Stimulated activated CD8-positive, alpha-beta memory T cell treated with anti-CD3 and anti-CD28 coated beads, Interleukin-7, amount 100 ng/mL, for 1 hour (primary cell): ENCODE measurements at places on chromosomes 11 and 22.

DNA sequence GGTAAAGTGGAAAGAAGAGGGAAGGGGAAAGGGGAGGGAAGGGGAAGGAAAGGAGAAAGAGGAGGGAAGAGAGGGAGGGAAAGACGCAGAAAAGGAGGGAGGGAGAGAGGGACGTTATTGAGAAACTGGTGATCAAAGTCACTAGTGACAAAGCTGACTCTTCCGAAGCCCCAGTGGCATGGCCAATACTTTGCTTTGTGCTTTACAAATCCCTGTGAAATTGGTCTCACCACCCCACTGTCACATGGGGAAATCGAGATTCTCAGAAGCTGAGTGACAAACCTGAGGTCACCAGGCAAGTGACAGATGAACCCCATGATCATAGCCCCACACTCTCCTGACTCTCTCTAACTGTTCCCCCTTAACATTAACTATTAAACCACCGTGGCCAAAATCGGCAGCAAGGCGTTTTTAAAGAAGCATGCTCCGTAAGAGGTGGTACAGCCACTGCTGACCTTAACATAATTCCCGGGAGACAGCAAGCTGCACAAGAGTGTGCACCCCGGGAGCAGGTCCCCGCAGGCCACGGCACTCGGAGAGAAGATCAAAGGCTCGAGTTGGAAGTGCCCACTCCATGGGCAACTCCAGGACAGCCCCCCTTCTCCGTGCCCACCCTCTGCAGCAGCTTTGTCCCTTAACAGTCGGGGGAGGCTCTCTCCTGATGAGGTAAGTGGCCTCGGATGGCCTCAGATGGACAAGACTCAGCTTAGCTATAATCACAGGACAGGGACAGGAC, 34.8 kb downstream of the CELSR1 start:
- DNase-seq: no peak

- DNase-seq: no peak
These were observed 203.1 kb downstream of the TENM4 start for GRCh38 chr11:79237703-79238102.

- DNase-seq: no peak
These were observed 50.9 kb downstream of the PPP2R1B start for GRCh38 chr11:111715142-111715816.

DNA sequence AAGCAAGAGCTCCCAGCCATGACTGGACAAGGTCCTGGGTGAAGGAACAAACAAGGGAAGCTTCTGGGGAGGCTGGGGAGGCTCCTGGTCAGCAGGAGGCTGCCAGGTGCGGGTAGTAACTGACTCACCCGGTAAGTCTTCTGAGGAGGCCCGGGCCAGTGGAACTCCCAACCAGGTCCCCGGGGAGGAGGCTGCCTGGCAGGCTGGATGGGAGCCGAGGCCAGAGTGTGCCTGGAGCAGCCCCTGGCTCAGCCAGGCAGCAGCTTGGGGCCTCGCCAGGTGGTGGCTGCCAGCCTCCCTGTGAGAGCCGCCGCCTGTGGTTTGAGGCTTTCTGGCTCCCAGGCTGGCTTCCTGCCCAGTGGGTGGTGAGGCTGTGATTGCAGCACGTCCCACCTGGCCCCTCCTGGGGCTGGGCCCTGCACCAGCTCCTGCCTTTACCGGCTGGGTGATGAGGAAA, 46.2 kb downstream of the IGF2 start:
- peak; percentile 36 for DNase-seq

DNA sequence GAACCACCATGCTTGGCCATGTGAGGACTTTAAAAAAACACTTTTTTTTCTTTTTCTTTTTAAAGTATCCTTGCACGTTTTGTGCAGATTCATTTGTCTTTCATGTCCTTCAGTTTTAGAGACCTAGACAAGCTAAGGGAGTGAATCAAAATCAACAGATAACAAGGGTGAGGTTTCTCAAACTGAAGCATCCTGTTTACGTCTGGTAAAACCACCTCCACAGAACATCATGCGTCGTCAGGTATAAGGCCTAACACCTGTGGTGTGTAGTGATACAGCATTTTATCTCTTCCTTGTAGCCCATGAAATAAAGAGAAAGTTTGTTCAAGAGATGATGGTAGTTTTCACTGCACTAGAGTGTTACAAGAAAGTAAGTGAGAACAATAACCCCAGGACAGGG, 26.3 kb upstream of the CSF2RB start:
- no peak for DNase-seq

- no peak for DNase-seq
These were observed 35.3 kb downstream of the LIF start for GRCh38 chr22:30211124-30211820.

DNA sequence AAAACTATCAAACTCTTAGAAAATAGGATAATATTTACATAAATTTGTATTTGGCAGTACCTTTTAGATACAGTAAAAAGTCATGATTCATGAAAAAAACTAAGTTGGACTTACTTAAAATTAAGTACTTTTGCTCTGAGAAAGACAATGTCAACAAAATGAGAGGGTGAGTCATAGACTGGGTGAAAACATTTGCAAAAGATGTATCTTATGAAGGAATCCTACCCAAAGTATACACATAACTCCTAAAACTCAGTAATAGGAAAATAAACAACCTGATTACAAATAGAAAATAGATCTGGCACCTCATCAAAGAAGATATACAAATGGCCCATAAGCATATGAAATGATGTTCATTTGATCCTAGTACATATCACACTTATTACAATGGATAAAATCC, 1154.6 kb downstream of the JRKL start:
- DNase-seq: no peak

GRCh38 chr11:83392556-83392955, 106.4 kb upstream of the CCDC90B start:
- no peak for DNase-seq

- no peak for DNase-seq
These were observed 1.1 kb upstream of the IGSF9B start for GRCh38 chr11:133957900-133958299.

- DNase-seq: no peak
These were observed 25.6 kb upstream of the RRM1 start for GRCh38 chr11:4068962-4069361.

- no peak for DNase-seq
These were observed 6.9 kb downstream of the PHF21A start for GRCh38 chr11:46114378-46114777.

GRCh38 chr11:95521133-95521542, 268.4 kb downstream of the FAM76B start:
- no peak for DNase-seq

DNA sequence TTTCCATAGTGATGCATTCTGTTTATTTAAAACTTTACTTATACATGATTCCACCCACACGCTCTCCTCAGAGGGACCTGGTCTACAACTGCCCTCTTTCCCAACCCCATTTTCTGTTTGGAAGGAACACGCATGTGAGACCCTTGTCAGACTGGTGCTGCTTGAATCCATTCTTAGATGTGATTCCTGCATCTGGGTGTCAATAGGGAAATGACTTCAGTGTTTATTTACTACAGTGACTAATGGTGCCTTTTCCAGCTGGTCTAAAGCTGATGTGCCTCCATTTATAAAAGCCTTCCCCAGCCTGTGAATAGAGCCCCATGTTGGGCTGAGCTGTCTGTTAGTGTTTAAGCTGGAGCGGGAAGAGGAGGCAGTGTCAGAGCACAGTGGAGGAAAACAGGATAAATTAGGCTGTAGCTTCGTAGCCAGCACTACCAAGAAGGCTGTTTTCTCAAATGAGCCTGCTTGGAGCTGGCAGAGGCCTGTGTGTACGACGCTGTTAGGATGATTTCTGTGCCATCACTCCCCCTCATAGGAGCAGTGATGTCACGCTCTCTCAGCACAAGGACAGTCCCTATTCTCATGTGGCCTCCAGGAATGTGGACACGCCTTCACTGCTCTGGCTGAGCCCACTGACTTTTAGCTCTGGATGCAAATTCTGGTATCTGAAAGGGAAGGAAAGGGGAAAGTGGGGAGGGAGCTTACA, 18.9 kb upstream of the C11orf96 start:
- DNase-seq: no peak

GRCh38 chr11:1285316-1285744, 24.1 kb downstream of the TOLLIP start:
- no peak for DNase-seq

DNA sequence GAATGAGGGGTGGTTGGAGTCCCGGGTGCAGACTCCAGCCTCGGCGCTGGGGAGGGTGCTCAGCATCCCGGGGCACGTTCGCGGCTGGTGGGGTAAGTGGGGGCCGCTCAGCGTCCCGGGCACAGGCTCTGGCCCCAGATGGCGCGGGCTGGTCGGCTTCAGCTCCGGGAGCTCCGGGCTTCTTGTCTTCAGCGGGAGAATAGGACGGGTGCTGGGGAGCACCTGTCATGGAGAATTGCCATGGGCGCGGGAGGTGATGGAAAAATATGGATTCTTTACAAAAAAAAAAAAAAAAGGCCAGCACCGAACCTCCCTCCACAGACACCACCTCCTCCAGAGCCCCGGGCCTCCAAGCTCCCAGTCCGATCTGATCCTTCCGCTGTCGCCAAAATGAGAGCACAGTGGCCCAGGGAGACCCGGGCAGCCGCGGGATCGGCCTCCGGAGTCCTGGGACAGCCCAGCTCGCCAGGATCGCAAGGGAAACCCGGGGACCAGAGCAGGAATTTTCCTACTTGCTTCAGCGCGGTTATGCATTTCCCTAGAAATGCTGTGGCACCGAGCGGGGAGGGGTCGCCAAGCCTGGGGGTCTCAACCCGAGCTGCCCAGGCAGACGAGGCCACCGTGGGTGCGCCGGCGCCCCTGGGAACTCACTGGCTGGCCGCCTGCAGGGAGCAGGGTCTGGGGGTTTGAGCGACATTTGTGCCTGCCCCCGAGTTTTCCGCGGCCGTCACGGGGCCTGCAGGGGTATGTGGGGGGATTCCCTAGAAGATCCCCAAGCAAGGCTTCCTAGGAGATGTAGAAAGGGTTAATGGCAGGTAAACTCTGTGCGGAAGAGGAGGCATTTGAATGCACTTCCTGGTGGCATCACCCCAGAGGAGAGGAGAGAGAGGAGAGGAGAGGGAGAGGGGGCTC, 1336.9 kb downstream of the BRD1 start:
- no peak for DNase-seq

DNA sequence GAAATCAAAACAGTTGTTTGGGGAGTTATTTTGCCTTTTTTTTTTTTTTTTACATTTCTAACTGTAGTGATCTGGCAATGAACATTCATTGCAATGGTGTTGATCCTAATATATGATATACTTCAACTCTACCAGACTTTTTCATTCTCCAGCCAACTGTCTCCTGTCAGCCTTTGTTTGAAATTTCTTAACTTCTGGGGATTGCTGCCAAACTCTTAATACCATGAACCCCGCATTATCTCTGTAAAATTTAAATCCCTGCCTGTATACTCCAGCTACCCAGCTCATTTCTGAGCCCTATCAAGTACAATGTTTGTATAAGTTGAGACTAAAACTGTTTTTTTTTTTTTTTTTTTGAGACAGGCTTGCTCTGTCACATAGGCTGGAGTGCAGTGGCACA, 280.7 kb downstream of the TTC28 start:
- no peak for DNase-seq

DNA sequence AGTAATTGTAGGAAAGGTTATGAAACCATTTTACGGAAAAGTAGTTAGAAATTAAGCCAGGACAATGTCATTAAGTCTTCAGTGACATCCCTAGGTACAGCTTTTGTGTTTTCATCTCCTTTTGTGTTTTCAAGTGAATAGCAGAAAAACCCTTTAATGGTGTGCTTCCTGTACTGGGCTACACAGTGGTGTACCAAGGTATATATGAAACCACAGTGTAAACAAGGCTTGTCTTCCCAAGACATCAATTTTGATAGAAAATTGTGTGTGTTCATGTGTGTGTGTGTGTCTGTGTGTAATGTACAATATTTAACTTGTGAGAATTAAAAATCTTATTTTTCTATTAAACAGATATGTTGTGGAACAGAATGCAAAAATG, 8.9 kb downstream of the MRPL17 start:
- DNase-seq: no peak

GRCh38 chr22:26617271-26618199, at the start of gene CRYBB1:
TSS of gene CRYBB1 (minus strand) at chr22:26618027. CDS start at chr22:26616319, 1,708 bp downstream.
- no peak for DNase-seq

DNA sequence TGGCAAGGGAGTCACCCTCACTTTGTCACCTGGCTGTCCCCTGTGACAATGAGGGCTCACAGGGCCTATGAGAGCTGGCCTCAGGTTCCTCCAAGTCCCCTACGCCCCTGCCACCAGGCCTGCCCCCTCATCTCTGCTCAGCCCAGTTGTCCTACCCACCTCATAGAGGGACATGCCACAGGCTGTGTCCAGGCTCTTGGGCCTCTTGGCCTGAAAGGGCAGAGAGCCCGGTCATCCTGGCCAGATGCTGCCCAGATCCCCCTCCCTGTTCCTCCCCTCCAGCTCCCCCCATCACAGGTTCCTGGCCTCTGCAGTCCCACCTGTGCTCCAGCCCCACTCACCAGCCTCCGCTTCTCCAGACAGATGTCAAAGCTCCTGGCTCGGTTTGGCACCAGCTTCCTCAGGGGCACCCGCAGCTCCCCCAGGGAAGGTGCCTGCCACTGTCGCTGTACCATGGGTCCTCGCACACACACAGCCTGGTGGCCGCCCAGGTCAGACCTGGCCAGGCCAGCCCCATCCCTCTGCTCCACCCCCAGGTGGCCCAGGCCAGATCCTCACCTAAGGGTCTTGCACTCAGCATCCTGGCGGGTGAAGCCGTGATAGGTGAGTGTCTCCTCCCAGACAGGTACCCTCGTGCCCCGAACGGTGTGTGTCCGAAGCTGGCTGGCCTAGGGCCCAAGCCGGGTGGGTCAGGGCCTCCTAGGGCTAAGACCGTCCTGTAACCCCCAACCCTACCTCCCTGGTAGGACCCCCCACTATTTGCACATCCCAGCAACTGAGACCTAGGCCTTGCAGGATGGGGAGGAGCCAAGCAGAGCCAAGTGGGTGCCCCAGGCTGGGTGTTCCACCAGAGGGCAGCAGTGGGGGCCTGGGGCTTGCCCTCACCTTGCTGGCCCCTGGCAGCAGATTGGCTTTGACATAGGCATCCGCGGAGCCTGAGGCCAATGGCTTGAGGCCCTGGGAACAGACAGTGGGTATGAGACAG, 8.3 kb downstream of the NDUFV1 start:
- no peak for DNase-seq

- DNase-seq: no peak
These were observed 10.2 kb upstream of the POU2F3 start for GRCh38 chr11:120229451-120230424.

DNA sequence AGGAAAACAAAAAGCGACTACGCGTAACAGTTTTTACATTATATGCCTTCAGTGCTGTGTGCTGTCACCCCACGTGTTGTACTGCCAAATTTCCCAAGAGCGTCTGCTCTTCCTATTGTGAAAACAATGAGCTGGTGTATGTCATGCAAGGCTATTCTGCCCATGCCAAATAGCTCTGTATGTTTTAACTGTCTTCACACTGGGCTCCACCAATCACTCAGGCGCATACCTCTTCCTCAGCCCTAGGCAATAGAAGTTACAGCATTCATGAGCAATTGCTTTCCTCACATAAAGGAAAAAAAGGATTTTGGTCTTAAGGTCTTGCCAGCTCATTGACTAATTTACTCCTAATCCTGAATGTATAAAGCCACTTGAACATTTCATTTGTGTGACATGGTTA, 606.8 kb downstream of the NTM start:
- DNase-seq: no peak

- DNase-seq: no peak
These were observed 573.4 kb upstream of the RAG2 start for GRCh38 chr11:37171451-37171850.
